ENCODE measurements at places on chromosomes 1 and 21.

- no peak for DNase-seq
Measured at GRCh38 chr21:15255261-15255660, 190.5 kb upstream of the NRIP1 start.

- DNase-seq, result no peak
Measured at GRCh38 chr21:14303731-14304488, 79.0 kb downstream of the HSPA13 start.

GRCh38 chr1:203291201-203292096 lies 13.9 kb upstream of the BTG2 start:
- peak; percentile 59 for DNase-seq

- no peak for DNase-seq
Measured at GRCh38 chr1:16122350-16122881, 33.5 kb downstream of the EPHA2 start.

- DNase-seq, result no peak
Measured at GRCh38 chr1:11649624-11650330, 4.5 kb downstream of the FBXO2 start.

GRCh38 chr1:191831572-191831971 lies 326.7 kb upstream of the RGS18 start:
- DNase-seq, result no peak

- DNase-seq, result peak; percentile 30
Measured at GRCh38 chr1:109931189-109931731, 20.6 kb downstream of the CSF1 start.

DNA sequence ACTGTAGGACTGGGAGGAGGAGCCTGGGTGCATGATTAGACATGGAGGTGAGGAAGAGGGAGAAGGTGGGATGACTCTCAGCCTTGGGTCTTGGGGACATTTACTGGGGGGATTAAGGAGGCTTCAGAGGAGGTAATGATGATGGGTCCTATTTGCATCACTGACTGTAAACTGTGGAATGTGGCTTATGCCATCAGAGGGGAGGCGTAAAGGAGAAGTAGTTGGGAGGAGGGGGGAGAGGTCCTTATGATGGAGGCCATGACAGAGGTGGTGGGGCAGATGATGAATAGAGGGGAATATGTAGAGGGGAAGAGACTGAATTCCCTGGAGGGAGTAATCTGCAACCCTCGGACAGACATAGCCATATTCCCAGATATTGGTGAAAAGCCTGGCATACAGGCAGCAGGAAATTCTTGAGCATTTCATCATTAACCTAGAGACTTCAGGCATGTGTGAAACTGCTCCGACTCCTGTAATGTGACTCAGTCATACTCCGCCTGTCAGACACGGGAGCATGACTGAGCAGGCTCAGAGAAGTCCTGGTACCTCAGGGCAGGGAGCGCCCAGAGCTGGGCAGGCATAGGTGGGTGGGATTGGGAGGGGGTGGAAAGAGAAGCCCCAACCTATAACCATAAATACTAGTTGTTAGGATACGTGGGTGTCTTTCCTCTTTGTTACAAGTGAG lies 8.0 kb upstream of the LCE5A start:
- no peak for DNase-seq

- DNase-seq, result no peak
Measured at GRCh38 chr1:165153182-165153581, 203.3 kb downstream of the LMX1A start.

DNA sequence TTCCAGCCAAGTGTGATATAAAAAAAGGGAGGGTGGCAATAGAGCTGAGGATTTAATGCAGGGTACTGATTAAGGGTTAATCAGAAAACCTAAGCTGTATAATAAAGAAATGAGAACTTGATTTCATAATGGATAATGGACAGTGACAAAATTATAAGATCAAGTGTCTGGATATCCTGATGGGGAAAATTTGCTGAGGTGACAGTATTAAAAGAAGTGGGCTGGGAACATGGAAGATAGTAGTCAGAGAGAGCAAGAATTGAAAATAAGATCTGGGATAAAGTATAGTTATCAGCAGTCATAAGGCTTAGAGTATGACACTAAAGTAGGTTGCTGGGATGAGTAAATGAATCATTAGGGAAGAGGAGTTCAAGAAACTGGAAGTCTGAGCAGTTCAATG lies 627.3 kb upstream of the RGS18 start:
- no peak for DNase-seq

DNA sequence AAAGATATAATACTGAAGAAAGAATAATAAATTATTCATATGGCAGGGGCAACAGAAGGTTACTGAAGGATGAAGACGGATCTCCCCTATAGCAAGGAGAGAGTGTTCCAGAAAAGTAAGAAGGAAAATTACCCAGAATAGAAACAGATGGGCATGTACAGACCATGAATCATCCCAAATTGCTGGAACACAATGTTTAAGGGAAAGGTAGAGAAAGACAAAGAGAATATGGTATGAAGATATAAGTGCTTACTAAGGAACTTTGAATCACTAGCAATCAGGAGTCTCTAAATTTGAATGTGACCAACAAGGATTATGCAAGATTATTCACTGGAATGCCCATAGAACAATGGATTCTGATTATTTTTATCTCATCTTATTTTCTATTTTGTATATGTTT lies 375.4 kb downstream of the COL11A1 start:
- no peak for DNase-seq

DNA sequence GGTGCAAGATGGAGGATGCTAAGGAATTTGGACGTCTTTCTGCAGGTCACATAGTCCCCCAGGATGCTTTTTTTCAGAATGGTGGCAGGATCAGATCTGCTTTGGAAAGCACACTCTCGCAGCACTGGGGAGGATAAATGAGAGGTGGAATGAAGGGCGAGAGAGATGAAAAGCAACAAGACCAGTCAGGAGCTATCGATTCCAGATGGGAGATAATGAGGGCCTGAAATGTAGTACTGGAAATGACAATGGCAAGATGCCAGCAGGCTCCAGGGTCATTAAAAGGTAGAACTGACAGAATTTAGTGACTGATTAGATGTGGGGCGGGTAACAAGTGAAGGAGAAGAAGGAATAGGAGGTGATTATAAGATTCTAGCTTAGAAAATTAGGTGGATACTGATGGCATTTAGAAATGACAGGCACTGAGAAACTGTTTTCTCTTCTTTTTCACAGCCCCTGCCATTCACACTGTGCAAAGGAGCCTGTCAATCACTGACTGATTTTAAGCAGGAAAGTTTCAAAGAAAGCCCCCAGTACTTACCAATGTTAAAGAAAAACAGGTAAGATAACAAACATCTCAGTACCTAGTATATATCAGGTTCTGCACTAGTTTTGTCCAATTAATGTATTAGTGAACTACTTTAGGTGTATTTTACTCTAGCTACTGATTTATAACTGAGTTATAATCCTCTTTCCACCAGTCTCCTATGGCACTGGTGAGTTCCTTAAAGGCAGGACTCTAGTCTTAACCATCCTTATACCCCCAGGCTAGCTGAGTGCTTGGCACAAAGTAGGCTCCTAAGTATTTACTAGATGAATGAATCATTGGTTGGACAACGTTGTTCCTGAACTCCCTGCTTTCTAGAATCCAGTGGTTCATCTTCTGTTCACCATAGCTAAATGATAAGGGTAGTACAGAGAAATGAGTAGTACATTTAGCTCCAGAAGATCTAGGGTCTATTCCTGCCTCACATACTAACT lies 9.2 kb downstream of the PIGM start:
- no peak for DNase-seq

DNA sequence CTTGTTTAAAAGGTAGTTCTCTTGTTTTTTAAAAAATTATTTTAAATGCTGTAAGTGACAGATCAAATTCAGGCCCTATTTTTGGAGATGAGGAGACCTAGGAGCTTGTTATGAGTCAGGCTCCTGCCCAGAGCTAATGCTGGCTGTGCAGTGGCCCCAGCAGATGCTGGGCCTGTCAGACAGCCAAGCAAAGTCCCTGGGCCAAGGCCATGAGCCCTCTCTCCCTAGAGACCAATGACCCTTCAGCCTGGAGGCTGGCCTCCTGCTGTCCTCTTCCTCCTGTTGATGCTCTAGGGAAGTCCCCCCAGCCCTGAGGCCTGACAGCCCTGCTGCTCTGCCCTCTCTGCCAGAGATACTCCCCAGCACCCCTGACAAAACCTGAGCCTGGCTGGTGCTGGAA lies 128.1 kb upstream of the CTTNBP2NL start:
- peak; percentile 58 for DNase-seq

DNA sequence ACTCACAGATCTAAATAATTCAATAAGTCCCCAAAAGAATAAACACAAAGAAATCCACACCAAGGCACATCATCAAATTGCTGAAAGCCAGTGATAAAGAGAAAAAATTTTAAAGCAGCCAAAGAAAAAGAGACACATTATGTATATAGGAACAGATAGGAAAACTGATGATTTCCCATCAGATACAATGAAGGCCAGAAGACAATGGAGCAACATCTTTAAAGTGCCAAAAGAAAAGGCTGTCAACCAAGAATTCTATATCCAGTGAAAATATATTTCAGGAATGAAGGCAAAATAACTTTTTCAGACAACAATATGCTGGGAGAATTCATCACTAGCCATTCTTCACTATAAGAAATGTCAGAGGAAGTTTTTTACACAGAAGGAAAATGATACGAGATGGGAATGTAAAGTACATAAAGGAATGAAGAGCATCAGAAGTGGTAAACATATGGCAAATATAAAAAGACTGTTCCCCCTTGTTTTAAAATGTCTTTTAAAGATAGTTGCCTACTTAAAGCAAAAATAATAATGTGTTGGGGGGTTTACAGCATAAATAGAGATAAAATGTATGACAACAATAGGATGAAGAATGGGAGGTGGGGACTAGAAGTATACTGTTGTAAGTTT lies 9.4 kb upstream of the MYOG start:
- no peak for DNase-seq

GRCh38 chr1:158818560-158818959 lies 12.6 kb upstream of the MNDA start:
- DNase-seq, result no peak

- no peak for DNase-seq
Measured at GRCh38 chr1:91124989-91125417, 103.2 kb upstream of the ZNF644 start.

DNA sequence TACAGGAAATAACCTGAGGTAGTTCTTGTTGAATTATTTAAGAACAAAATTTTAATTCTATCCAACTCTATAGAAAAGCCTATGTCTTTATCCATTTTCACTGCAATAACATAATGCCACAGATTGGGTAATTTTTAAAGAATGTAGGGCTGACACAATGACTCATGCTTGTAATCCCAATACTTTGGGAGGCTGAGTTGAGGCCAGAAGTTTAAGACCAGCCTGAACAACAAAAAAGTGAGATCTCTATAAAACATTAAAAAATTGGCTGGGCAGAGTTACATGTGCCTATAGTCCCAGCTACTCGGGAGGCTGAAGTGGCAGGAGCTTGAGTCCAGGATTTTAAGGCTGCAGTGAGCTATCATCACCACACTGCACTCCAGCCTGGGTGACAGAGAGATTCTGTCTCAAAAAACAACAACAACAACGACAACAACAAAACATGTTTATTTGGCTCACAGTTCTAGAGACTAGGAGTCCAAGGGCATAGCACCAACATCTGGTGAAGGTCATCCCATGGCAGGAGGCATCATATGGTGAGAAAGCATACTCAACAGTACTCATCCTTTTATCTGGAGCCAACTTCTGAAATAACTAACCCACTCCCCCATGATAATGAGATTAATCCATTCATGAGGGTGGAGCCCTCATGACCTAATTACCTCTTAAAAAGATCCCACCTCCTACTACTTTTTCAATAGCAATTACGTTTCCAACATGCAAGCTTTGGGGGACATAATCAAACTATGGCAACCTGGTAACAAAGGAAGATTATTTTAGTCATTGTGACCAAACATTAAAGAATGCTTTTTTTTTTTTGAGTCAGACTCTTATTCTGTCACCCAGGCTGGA lies 59.6 kb downstream of the ABL2 start:
- DNase-seq, result no peak

- DNase-seq, result no peak
Measured at GRCh38 chr1:40872276-40872675, 10.1 kb upstream of the CITED4 start.

GRCh38 chr1:42938645-42939615 lies 19.7 kb downstream of the SLC2A1 start:
- no peak for DNase-seq

DNA sequence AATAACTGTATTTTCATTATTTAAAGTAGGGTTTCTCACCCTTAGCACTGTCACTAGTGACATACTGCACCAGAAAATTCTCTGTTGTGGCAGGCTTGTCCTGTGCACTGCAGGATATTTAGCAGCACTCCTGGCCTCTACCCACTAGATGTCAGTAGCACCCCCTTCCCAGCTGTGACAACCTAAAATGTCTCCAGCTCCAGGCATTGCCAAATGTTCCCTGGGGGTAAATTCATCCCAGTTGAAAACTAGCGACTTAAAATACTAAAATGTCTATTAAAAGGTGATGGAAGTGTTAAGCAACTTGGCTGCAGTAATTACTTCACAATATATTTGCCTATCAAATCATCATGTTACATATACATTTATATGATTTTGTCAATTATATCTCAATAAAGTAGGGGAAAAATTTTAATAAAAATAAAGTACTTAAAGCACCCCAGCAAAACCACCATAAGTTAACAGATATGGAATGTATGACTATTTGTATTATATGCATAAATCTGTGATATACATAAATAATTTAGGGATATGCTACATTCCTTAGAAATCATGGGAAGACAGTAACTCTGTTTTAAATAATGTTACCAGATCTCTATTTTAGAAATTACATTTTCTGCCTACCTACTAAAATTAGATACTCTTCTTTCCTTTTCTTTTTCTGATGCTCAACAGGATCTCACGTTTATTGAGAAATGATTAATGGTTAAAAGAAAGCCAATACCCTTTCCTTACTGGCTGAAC lies 74.6 kb downstream of the ARID4B start:
- peak; percentile 86 for DNase-seq

- DNase-seq, result no peak
Measured at GRCh38 chr21:26852423-26852822, 7.2 kb upstream of the ADAMTS1 start.

DNA sequence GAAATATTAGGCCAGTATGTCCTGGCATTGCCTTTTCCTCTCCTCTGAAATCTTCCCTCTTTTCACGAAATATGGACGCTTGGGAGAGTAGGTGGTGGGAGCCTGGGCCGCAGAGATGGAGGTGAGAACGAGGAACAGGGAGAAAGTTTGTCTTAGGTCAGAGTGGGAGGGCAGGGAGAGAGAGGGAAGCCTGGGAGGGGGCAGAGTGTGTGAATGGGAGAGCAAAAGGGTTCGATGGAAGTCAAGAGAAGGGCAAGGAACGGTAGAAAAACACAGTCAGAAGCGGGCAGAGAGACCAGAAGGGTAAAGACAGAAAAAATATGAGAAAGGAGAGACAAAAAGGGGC lies 1.2 kb downstream of the TRABD2B start:
- DNase-seq, result no peak

DNA sequence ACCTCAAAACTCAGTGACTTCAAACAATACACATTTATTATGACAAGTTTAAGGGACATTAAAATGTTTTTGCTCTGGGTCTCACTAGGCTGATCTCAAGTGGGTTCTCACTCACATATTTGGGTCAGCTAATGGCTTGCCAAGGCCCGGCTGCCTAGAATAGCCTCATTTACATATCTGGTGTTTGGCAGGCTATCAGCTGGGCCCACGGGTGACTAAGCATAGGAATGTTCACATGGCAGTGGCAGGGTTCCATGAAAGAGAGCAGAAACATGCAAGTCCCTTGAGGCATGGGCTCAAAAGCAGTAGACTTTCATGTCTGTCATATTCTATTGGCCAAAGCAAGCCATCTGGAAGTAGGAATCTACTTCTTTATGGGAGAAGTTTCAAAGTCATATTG lies 492.6 kb downstream of the KCNT2 start:
- DNase-seq, result peak; percentile 83

GRCh38 chr1:6466023-6466422 lies at the start of gene TNFRSF25:
Gene TNFRSF25 (minus strand): TSS chr1:6466173. CDS start chr1:6466107, 66 bp downstream.
- no peak for DNase-seq
